ENCODE measurements at places on chromosomes 6 and 20.

- DNase-seq, result no peak
Measured at GRCh38 chr6:144346719-144347447, 61.7 kb downstream of the UTRN start.

- no peak for DNase-seq
Measured at GRCh38 chr20:10647471-10647870, 26.3 kb downstream of the JAG1 start.

DNA sequence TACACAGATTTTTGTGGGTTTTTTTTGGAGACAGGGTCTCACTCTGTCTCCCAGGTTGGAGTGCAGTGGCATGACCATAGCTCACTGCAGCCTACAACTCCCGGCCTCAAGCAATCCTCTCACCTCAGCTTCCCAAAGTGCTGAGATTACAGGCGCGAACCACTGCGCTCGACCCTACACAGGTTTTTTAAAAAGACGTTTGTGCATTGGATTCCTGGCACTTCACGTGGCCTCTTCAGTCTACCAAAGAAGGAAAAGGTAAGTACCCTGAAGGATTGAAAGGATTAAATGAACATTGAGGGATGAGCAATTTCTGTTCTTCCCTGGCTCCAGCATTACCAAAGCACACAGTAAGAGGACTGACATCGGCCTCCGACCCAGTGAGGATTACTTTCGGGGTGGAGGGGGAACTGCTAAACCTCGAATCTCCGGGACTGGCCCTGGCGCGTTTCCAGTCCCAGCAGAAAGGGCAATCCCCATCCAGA is 556 bp upstream of the YWHAB start:
- DNase-seq, result no peak

DNA sequence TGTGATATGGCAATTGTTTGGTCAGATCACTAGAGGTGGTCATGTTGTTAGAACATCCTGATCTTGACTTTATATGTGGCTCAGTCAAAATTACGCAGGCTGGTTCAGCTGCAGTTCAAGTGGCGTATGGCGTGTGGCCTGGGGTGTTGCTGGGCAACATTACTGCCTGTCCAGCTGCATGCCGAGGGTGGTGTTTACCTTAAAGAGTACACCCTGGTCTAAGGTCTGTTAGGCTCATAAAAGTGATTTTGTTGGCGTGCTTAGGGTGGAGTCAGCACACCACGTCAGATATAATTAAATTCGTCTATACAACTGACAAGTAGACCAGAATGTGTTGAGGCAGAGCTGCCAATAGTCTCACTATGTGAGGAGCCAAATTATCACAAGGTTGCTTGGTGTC is 55.6 kb upstream of the NEDD9 start:
- no peak for DNase-seq

- no peak for DNase-seq
Measured at GRCh38 chr6:167658106-167658505, 168.6 kb upstream of the AFDN start.

GRCh38 chr6:111852725-111853124 is 20.5 kb downstream of the FYN start:
- no peak for DNase-seq

- no peak for DNase-seq
Measured at GRCh38 chr6:137951064-137951597, 84.1 kb downstream of the TNFAIP3 start.

GRCh38 chr6:39206250-39206721 is 23.0 kb downstream of the KCNK5 start:
- peak; percentile 51 for DNase-seq

GRCh38 chr6:72636786-72637185 is 14.9 kb downstream of the KCNQ5 start:
- DNase-seq, result no peak

- DNase-seq, result peak; percentile 59
Measured at GRCh38 chr20:35767683-35768481, 3.9 kb upstream of the PHF20 start.

GRCh38 chr6:127119102-127120022 is 891 bp downstream of the RSPO3 start:
- peak; percentile 49 for DNase-seq

GRCh38 chr20:37430778-37431460 is 85.0 kb downstream of the SRC start:
- DNase-seq, result no peak

DNA sequence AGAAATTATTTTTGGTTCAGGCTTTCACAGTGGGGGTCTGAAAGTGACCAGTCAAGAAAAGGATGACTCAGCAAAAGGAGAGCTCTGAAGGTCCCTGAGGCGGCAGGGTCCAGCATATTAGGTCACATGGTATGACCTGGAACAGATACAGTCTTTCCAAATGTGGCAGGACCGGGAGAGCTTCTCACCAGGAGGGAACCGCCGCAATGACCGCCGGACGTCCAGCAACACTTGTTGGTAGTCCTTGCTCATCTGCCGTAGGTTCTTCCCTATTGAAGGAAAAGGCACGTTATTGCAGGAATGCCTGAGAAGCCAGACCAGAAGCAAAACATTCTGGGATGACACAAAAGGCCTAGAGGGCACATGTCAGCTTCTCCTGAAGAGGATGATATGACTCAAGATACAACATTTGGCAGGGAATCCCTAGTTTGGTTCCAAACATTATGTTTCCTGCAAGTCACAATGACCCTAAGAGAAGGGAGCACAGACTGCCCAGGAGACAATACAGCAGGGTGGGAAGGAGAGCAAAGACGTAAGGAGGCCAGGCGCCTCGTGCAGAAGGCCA is 17.4 kb downstream of the TBC1D20 start:
- DNase-seq, result no peak

DNA sequence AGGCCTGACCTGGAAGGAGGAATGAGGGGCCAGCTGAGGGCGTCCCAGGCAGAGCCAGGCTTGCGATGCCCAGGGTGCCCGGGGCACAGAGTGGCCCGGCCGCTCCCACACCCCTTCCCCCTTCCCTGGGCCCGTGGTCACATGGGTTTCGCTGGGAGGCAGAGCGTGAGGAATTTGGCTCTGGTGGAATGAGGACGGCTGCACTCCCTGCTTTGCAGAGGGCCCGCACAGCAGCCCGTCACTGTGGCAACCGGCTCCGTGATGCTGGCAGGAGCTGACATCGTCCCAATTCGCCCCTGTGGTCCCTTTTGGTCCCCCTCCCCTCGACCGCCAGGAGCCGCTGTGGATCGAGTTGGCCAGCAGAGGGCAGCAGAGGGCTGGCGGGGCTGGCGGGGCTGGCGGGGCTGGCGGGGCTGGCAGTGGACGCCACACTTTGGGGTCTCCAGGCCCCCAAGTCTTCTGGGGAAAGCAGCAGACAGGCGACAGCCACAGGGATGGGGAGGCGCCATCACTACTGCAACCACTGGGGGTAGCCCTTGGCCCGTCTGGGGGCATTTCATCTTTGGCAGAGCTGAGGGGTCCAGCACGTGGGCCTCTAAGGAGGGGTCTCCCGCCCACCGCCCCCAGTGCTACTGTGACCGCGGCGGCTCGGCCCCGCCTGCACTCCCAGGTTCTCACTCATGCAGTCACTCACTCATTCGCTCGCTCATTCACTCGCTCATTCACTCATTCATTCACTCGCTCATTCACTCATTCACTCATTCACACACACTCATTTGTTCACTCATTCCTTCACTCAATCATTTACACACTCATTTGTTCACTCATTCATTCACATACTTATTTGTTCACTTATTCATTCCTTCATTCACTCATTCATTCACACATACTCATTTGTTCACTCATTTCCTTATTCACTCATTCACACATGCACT is 49.7 kb upstream of the BHLHE23 start:
- DNase-seq, result peak; percentile 77

DNA sequence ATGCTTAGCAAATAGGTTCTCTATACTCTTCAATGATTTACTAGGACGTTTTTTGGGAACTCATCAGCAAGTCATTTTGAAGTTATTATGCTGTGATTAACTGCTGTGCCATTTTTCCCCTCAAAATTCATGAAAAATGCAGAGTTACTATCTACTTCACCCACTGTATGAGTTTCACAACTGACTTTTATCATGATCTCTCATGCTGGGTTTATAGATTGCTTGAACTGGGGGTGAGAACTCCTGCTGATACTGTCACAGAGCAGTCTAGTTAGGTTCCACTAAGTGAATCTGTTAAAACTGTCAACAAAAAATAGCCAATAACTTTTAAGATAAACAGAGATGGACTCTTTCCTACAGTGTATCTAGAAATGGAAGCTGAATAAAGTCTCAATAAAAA is 136.7 kb downstream of the EYS start:
- DNase-seq, result no peak

- DNase-seq, result peak; percentile 52
Measured at GRCh38 chr6:12291839-12292604, 1.9 kb downstream of the EDN1 start.

GRCh38 chr6:148140772-148141557 is 201.7 kb upstream of the SASH1 start:
- DNase-seq, result no peak

GRCh38 chr6:19180348-19181072 is 656.7 kb upstream of the ID4 start:
- no peak for DNase-seq

GRCh38 chr6:9484091-9484490 is 930.8 kb downstream of the TFAP2A start:
- DNase-seq, result no peak

- DNase-seq, result no peak
Measured at GRCh38 chr6:7157752-7158616, 50.2 kb downstream of the RREB1 start.

DNA sequence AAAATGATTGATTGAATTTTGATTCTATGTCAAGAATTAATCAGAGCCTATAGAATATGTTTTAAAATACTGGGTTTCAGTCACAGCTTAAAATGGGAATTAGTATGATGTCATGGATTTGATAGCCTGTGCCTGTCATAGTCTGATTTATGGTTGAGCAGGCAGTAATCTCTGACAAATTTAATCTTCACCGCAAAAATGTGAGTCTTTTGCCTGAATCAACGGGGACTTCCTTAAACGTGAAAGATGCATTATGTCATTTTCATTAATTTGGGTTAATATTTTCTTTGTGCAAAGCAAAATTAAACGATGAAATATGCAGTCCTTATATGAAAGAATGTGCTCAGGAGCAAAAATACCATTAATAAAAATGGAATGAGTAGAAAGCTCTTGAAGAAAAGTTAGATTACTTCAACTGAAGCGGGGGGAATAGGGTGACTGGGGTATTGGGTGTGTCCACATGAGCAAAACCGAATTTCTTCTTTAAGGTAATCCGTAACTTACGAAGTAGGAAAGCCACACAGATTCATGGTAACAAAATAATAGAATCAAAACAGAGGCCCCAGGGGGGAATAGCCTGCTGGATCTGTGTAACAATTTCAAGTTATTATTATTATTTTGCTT is 339.6 kb upstream of the NOX3 start:
- no peak for DNase-seq

DNA sequence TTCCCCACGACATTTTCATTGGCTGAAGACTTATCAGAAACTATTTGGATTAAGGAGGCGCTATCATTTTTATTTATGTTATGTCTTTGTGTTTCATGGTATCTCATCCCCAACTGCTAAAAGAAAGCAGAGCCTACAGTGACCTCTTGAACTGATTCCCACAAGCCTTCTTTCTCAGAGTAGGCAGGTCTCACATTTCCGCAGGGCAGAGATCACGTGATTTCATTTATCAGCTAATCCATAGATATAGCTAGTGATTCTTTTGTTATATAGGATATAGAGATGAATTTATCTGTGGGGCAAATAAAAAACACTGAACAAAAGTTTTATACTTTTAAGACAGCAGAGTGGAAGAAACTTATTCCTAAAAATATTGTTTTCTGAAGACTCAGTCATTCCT is 25.0 kb upstream of the POPDC3 start:
- no peak for DNase-seq

- DNase-seq, result no peak
Measured at GRCh38 chr6:167652042-167652700, 174.5 kb upstream of the AFDN start.

- no peak for DNase-seq
Measured at GRCh38 chr6:135739288-135739687, 112.2 kb upstream of the PDE7B start.

GRCh38 chr6:141562186-141562811 is 570.4 kb upstream of the GJE1 start:
- peak; percentile 76 for DNase-seq

- no peak for DNase-seq
Measured at GRCh38 chr6:143556529-143556928, 45.0 kb upstream of the FUCA2 start.

DNA sequence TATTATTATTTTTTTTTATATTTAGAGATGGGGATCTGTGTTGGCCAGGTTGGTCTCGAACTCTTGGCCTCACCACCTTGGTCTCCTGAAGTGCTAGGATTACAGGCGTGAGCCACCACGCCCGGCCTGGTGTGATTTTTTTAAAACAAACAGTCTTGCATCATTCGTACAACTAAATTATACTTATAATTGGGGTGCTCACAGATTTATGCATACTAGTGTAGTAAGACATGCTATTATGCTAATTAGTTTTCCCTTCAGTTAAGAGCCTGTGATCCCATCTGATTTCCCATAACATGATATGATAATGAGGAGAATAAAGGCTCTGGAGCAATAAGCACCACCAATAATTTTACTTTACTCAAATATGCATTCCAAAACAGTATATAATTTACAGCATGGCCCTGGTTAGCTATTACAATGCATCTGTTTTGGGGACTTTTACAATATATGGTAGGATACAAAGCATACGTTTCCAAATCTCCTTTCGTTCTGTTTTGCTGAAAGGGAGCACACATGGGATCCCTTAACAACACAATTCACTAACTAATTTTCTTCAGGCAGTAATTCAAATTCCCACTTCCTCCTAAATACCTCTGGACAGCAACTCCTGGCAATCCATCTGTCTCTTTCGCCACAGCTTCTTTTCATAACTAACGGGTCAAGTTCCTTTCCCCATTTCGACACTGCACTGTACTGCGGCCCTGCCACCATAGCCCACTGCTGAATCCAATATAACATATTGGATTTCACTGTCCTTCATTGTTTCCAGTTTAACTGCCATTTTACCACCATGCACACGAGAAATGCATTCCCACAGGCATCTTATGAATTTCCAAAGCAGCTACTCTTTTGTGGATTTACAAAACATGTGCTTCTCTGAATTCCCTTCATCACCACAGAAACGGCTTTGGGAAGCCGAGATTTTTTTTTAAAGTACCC is 1.7 kb downstream of the NUDT3 start:
- no peak for DNase-seq

- DNase-seq, result no peak
Measured at GRCh38 chr6:15876406-15876805, 213.6 kb upstream of the DTNBP1 start.

- DNase-seq, result no peak
Measured at GRCh38 chr6:125955973-125956372, 597 bp upstream of the HINT3 start.

DNA sequence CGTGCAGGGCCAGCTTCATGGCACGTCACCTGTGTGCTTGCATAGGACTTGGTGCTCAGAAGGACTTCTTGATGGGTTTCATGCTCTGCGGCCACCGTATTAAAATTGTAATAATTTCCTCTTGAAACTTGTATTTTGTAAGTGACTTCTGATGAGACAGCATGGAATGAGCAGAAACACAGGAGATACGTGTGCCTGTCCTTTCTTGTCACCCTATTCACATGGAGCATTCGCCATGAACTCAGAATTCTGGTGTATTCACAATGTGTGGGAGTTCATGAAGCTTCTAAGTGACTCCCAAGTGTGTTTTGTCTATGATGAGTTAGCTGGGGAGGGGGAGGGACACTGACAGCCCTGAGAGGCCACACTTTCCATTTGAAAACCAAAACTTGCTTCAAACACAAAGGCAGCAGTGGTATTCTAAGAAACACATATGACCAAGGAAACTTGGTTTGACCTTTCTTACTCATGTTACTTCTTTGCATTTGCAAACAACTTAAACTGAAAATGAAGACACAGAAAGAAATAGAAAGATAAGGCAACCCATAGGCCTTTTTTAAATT is 92.1 kb upstream of the NEDD9 start:
- DNase-seq, result no peak

GRCh38 chr20:56463428-56463827 is 5.0 kb upstream of the RTF2 start:
- DNase-seq, result no peak

Measured in H9 (cell line).